Fibroblast of skin of left biceps (primary cell): ENCODE measurements at places on chromosomes 12 and 14.

DNA sequence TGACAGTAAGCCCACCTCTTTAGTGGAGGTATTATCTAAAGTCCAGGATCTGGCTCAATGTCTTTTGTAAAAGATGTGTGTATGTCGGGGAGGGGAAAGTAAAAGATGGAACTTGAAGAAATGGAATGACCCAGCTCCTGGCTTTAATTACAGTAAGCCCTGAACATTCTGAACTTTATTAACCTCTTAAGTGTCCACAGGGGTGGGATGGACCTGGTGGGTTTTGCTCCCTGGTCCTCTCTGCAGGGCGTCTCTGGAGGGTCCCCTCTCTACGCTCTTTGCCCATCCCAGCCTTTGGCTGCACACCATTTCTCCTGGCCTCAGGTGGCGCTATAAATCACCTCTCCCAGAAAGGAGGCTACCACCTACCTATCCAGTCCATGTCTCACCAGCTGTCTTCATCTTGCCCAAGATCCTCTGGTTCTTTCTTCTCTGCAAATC, 3.7 kb upstream of the CISTR start:
- no peak for DNase-seq

GRCh38 chr14:29548948-29549370, 378.7 kb downstream of the PRKD1 start:
- peak; percentile 29 for DNase-seq

- DNase-seq: no peak
Observed at GRCh38 chr14:80584744-80585505, 356.6 kb downstream of the CEP128 start.

DNA sequence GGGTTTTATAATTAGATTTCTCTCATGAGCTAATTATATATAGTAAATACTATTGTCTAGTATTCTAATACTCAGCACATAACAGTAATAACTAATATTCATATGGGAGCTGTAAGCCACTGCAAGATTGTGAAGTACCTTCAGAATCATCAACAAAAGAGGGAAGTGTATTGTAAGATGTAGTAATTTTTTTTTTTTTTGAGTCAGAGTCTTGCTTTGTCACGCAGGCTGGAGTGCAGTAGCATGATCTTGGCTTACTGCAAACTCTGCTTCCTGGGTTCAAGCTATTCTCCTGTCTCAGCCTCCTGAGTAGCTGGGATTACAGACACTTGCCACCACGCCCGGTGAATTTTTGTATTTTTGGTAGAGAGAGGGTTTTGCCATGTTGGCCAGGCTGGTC, 3.1 kb downstream of the GPR33 start:
- DNase-seq: no peak

DNA sequence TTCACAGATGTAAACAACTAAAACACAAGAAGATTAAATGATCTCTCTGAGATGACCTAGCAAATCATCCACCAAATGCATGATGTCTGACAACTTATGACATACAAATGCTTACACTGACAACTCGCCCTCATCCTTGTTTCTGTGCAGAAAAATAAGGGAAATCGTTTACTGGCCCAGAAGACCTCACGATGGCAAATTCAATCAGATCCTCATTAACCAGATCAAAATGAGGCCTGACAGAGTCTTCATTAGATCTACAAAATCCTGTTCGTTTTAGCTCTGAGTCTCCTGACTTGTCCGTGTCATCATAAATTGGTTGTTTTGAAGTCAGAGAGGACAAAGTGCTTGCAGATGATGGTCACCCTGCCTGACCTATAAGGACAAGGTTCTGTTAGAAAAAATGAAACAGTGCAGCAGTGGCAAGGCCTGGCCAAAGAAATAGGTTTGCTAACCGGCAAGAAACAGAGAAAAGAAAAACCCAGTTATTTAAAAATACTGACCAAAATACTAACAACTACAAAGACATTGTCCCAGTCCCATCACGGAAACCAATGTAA, 109.5 kb downstream of the BTG1 start:
- no peak for DNase-seq

GRCh38 chr12:119592232-119592631, 1.3 kb upstream of the TMEM233 start:
- no peak for DNase-seq

DNA sequence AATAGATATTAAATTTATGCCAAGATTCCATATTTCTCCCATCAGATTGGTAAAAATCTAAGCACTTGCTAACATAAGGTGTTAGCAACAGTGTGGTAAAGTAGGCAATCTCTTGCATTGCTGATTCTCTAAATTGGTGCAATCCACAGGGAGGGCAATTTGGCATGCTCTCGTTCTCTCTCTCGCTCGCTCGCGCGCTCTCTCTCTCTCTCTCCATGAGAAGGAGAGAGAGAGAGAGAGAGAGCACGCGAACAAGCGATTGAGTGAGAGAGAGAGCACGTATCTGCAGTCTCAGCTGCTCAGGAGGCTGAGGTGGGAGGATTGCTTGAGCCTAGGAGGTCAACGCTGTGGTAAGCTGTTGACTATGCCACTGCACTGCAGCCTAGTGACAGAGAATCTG, 25.9 kb downstream of the PSEN1 start:
- no peak for DNase-seq

GRCh38 chr12:127268706-127269425, 998.1 kb upstream of the TMEM132C start:
- DNase-seq: no peak

- no peak for DNase-seq
Observed at GRCh38 chr12:125890971-125891370, 825.7 kb downstream of the AACS start.

- DNase-seq: no peak
Observed at GRCh38 chr12:94359761-94360160, 99.9 kb downstream of the CEP83 start.

GRCh38 chr12:64824500-64825142, at the start of gene TBC1D30:
TBC1D30 (plus strand) TSS chr12:64824647; CDS start chr12:64824880, 233 bp downstream.
- no peak for DNase-seq

DNA sequence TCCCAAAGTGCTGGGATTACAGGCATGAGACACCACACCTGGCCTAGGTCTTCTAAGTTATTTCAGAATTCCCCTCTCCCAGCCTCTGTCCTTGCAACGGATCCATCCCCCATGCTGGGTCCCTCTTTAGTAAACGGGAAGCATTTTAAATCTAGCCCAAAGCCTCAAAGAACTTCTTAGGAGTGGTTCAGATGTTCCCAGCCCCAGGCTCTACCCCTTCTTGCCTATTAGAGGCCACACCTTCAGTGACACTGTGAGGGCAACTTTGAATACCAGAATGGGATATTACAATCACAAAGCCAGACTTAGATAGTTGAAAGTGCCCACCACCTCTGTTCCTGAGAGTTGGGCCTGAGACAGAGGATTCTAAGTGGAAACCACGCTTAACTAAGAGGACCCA, 18.1 kb upstream of the SPPL3 start:
- DNase-seq: no peak

DNA sequence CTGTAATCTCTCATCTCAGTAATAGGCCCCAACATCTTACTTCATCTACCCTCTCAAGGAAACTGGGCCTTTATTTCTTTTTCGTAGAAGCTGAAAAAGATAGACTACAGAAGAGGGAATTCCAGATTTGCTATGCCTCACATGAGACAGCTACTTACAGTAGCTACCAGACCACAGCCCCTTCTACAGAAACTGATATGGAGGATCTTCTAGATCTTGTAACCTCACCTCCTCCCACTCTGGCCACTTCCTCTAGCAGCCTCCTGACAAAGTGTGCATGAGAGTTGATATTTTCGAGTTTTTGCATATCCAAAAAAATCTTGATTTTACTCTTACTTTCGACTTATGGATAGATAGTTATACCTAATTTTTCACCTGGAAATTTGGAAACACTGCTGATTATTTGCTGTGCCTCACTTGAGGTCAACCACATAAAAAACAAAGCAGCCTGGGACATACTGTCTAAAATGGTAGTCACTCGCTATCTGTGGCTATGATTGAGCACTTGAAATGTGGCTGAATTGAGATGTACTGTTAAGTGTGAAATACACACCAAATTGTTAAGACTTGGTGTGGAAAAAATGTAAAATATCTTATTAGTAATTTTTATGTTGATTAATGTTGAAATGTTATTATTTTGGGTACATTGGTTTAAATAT, 86.3 kb upstream of the NID2 start:
- DNase-seq: no peak

DNA sequence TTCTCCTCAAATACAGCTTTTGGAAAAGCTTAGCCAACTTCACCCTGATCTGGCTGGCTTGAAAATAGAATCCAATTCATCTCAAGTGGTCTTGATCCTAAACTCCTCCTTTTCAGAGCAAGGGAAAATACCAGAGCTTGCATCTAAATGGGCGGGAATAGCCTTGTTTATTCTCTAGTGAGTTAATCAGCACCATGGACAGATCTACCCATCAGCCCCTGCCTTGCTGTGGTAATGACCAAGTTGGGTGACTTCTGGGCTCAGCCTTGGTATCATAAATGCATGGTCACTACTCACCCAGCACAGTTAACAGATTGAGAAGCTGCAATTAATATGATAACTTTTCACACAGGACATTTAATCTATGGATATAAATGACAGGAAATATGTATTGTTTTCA, 196.6 kb downstream of the GLT1D1 start:
- no peak for DNase-seq

DNA sequence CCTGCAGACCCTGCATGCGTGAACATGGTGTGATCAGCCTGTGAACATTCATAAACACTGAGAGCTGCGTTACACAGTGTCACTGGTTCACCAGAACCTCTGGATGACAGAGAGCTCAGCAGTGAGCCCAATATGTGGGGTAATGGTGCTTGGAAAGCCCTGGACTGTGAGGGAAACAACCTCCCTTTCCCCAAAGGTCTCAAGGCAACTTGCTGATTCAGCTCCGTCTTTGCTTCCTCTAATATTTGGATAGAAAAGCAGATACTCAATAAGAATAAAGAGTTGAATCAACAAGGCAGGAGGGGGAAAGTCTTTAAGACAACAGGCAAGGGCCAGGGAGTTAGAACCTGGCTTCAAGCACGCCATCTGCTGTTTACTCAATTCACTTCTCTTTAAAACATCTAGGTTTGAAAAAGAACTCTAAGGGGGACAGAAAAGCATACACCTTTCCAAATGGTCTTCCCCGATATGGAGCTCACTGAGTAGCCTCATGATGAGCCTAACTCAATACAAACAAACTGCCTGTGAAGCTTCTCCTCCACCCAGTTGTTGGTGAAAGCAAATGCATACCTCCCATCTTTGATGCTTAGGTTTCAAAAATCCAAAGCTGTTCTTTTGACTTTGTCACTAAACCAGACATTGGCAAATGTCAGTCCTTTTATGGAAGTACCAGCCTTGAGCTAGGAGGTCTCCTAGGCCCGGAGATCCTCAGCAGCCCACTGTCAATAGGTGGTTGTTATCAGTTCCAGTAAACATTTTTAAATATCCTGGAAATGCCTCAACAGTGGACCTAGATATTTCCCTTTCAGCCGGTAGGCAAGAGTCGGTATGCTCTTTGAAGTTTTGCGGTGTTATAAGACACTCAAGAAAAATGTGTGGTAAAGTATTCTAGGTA, 76.1 kb downstream of the SAMD4A start:
- no peak for DNase-seq

DNA sequence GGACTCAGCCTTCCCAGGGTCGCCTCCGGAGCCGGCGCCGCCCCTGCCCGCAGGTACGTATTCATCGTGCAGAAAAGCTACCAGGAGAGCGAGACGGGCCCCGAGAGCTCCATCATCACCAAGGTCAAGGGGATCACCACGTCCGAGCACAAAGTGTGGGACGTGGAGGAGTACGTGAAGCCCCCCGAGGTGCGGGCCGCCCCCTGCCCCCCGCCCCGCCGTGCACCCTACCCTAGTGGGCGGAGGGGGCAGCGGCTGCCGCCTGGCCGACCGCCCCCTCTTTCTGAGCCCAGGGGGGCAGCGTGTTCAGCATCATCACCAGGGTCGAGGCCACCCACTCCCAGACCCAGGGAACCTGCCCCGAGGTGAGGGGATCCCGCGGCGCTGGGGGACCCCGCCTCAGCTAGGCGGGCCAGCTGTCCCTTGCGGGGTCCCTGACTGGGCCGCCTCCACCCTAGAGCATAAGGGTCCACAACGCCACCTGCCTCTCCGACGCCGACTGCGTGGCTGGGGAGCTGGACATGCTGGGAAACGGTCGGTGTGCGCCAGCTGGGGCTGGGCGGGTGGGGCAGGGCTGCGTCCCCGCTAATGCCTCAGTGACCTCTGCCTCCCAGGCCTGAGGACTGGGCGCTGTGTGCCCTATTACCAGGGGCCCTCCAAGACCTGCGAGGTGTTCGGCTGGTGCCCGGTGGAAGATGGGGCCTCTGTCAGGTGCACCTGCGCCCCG, 973 bp downstream of the P2RX2 start:
- no peak for DNase-seq

DNA sequence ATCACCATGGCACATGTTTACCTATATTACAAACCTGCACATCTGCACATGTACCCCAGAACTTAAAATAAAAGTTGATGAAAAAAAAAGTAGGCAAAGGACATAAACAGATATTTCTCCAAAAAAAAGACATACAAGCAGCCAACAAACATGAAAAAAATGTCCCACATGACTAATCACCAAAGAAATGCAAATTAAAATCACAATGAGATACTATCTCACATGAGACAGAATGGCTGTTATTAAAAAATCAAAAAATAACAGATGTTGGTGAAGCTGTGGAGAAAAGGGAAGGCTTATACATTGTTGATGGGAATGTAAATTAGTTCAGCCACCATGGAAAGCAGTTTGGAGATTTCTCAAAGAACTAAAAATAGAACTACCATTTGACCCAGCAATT, 68.0 kb upstream of the FAR2 start:
- DNase-seq: no peak

- DNase-seq: no peak
Observed at GRCh38 chr14:55767286-55767685, 187.3 kb downstream of the KTN1 start.

DNA sequence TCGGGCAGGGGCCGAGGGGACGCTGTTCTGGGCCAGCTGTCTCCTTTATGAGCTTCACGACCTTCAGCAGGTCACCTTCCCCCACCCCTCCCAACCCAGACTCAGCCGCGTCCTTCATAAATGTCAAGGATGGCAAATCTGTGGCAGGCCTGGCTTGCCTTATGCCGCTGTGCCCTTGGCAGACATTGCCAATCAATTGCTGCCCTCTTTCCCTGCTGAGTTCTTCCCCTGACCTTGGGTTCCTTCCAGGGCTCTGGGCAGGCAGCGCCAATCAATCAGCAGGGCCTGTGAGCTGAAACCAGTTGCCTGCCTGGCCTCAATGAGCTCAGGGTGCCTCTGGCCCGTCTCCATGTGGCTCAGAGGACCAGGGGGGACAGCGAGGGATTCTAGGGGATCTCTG, 7.7 kb downstream of the FAM222A start:
- DNase-seq: no peak

- DNase-seq: no peak
Observed at GRCh38 chr12:7351177-7351576, 47.3 kb downstream of the ACSM4 start.

DNA sequence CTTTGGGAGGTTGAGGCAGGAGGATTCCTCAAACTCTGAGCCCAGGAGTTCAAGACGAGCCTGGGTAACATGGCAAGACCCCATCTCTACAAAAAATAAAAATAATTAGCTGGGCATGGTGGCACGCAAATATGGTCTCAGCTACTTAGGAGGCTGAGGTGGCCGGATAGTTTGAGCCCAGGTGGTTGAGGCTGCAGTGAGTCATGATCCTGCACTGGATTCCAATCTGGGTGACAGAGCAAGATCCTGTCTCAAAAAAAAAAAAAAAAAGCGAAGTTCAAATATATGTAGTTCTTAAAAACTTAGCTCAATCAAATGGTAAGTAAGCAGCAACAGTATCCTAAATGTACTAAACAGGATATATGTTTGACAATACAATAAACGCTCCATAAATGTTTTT, 85.5 kb upstream of the SSTR1 start:
- DNase-seq: no peak

GRCh38 chr14:53796734-53797133, 159.9 kb downstream of the BMP4 start:
- no peak for DNase-seq
